ENCODE measurements at places on chromosomes 4 and X.

DNA sequence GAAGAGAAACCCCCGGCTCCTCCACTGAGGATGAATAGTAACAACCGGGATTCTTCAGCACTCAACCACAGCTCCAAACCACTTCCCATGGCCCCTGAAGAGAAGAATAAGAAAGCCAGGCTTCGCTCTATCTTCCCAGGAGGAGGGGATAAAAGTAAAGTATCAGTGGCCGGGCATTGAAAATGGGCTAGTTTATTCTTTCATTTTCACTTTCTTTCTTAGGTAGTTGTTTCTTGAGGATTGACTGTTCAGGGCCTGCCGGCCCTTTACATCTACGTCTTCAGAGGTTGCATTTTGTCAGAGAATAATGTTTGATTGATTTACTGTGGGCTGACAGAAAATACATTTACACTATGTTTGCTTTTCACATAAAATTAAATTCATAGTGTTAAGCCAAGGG lies 27.1 kb downstream of the PAK3 start:
- no peak for DNase-seq

GRCh38 chrX:120672389-120672788 lies 42.5 kb upstream of the C1GALT1C1 start:
- DNase-seq, result no peak

- no peak for DNase-seq
Measured at GRCh38 chrX:92209936-92210335, 430.8 kb downstream of the PCDH11X start.

- DNase-seq, result no peak
Measured at GRCh38 chr4:78099058-78099457, 41.9 kb downstream of the FRAS1 start.

DNA sequence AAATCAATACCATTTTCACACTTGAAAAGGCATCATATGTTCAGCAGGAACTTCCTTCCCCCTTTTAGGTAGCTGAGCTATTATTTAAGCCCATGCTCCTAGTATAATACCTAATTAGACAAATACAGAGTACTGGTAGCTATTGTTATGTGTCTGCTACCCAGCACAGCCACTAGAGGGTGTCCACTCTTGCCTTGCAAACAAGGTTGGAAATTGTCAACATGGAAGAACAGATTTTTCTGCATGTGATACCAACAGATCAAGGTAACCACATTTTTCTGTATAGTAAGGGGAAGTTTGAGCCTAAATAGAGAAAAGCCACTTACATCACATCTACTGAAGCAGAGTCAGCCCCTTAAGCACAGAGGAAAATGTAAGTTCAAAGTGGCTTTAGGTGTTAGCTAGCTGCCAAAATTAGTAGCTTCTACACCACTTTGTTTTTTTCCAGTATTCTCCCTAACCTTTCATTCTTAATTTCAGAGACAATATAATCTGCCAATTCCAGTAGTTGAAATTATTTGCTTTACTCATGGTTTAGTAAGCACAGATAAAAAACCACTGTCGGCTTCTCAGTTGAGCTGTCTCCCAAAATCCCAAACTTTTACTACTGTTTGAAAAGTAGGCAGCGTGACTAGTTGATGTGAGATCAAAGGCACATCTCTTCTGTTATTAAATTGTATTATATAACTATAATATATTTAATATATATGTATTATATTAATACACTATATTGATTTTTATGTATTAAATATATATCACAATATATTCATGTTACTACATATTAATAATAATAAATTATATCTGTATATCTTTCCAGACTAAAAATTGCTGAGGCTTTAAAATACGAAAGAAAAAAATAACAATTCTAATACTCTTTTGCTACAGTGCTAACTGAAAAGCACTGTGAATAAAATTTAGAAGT lies 38.2 kb downstream of the EDNRA start:
- peak; percentile 1 for DNase-seq

DNA sequence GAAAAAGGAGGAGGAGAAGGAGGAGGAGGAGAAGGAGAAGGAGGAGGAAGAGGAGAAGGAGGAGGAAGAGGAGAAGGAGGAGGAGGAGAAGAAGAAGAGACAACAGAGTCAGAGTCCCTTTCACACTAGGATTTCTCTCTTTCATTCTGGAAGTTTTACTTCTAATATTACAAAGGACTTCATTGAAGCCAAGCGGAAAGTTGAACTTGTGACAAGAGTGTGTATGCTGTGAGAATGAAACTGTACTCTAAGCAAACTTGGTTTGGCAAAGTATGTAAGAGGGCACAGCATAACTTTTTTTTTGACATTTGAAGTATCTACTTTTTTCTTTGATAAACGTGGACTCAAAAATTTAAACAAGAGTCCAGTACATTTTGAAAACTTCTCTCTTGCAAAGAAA lies 48.0 kb downstream of the CXCL8 start:
- DNase-seq, result no peak

DNA sequence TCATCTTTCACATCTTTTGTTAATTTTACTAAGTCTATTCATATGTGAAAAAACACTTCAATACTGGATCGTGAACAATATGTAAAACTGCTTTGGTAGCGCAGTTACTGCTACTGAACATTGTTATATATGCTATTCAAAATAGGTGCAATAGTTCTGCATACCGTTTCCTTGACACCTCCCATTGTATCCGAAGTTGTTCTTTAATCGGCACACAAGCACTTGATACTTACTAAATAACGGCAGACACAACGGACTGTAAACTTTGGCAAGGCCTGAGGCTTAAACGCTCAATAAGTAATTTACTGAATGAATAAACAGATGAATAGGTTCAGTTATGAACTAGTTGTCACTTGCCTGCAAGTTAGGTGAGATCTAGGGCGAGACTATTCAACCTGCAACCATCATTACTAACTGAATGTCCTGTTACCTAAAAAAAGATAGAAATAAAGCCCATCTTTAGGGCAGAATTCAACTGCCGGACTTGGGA lies 620 bp downstream of the ANAPC10 start:
- DNase-seq, result no peak

DNA sequence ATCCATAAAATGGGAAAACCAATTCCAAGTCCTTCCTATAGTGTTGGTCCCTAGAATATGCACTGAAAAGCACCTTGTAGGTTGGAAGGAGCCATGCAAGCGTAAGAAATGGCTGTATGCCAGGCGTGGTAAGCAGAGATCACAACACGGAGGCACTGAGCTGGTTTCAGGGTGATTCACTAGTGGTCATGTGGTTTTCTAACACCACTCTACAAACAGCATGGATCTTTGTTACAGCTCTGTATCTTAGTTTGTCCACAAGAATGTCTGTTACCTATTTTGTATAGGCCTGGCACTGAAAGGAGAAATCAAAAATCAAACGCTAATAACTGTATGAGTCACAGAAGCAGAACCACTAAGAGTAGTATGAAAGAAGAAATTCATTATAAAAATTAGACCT lies 71.9 kb downstream of the MAGEB17 start:
- DNase-seq, result no peak

GRCh38 chr4:152023674-152024073 lies 262.9 kb upstream of the GATB start:
- no peak for DNase-seq

DNA sequence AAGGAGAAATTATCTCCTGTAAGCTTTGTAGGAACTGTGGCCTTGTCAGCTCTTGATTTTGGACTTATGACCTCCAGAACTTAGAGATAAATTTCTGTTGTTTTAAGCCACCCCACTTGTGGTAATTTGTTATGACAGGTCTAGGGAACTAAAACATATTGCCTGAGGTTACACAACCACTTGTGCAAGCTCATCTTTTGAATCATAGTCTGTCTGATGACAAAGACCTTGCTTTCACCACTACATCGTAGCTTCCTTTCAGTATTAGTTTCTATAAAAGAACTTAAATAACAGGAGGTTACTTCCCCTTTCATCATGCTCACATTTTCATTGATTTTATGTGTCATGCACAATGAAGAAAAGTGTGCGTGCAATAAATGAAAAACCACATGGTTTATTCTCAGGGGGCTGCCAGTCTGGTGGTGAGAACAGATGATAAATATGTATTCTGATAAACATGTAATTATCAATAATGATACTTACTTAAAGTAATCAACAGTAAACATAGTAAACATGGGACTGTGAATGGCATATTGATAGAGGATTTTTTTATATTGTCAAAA lies 690.0 kb upstream of the HS3ST1 start:
- DNase-seq, result no peak

DNA sequence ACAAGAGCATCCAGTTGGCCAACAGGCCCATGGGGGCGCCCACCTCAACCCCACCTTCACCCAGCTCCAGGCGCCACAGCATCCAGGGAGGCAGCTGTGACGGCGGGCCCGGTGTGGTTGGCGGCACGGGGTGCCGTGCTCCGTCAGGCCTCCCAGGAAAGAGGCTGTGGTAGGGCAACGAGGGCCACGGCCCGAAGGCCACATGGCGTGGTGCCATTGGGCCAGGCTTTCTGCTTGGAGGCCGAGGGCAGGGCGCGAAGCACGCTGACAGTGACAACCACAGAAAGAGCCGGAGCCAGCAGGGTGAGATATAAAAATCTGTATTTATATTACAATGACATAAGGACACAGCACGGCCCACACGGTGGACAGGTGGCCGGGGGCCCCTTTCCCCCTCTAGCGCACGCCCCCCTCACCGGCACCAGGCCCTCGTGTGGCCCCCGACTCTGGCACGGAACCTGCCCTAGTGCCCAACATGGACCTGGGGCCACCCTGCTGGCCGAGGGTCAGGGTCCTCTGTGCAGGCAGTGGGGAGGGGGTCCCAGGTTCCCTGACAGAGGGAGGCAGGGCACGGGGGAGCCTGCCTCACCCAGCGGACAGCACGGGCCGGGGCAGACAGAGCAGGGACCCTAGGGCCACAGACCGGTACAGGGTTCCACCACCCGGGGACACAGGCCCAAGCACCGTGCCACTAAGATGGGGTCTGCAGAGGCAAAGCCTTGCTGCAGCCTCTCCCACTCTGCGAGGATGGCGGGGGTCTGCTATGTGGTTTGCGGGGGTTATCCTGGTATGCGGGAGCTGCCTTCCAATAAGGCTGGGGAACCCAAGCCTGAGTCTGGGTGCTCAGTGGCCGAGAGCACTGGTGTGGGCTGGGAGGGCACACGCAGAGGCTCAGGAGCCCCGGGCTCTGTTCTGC lies 5.5 kb upstream of the HAUS3 start:
- DNase-seq, result no peak

GRCh38 chr4:41750121-41750625 lies 1.6 kb upstream of the PHOX2B start:
- no peak for DNase-seq

- DNase-seq, result no peak
Measured at GRCh38 chrX:130893356-130894085, 9.5 kb downstream of the ENOX2 start.

DNA sequence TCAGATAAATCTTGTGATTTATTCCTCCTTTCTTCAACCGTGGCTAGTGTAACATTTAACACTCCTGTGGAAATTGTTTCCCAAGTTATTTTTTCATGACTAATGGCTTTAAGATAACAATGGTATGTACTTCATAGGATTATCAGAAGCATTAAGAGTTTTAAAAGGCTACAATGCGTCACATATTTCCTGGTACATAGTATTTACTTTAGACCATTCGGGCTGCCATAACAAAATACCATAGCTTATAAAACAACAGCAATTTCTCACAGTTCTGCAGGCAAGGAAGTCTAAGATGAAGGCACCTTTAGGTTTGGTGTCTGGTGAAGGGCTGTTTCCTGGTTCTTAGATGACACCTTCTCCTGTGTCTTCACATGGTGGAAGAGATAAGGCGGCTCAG lies 158.6 kb downstream of the PAPSS1 start:
- DNase-seq, result no peak

DNA sequence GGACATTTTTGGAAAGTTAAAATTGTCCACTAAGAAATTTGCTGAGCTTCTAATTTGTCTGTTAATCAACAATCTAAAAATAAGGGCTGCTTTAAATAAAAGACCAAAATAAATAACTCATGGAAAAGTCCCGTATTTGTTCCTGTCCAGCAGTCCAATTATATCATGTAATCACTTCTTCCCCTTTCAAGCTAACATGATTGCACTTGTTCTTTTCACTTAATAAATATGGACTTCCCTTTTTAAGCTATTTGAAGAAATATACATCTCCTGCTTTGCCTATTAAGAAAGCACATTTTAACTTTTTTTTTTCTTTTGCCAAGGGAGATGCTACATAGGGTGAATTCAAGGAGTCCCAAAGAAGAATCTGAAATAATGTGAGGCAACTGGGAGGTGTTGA lies 55.6 kb upstream of the FRAS1 start:
- no peak for DNase-seq

DNA sequence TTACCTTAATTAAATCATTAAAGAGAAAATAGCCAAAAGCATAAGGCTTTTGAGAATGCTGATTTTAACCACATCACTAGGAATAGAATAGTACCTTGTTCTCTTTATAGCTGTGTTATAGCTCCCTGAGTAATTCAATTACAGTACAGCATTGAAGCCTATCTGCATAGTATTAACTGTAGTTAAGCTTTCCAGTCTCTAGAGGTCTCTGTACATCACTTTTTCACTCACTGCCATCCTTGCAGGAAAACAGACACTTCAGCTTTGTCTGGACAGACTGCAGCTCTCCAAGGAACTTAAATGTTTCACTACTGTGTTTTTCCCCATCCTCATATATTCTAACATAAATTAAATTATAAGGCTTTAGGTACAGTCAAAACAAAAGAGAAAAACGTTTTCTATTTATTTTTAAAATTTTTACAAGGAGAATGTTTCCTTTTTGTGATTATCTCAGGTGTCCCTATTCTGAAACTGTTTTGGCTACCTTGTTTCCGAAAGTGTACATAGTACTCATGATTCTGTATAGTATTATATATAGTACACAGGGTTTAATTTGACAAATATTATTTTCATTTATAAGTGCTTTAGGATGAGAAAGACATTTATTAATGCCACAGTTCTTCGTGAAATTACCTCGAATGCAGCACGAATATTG lies 407.9 kb downstream of the PCDH18 start:
- DNase-seq, result no peak

DNA sequence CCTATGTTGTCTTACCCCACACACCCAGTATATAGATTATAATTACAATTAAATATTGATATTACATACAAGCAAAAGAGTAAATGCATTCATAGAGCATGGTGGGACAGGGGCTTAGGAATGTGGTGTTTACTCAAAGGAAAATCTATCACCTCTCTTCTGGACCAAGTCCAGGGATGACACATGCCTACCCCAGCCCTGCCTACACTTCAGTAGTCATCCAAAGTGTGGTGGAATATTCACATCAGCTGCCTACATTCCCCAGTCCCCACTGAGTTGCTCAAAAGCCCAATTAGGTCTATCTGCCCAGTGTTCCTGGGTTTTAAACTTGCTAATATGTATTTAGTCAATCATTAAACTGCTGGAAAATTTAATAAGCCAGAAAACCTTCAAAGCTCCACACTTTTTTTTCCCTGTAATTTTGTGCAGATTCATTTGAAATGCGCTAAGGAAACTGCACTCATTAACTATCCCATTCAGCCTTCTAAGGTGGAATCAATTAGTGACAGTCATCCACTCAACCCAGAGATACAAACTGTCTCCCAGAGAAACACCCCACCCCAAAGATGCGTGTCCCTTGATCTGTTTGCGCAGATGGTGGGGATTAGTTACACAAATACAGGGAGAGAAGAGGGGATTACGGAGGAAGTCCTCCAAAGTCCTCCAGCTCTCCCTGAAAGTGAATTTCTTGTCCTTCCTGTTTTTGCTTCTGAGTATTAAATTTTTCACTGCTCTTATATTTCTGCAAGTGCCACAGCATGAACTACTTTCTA lies 91.7 kb upstream of the KDR start:
- no peak for DNase-seq

GRCh38 chr4:148795156-148795864 lies 353.1 kb upstream of the NR3C2 start:
- no peak for DNase-seq

Data from activated CD8-positive, alpha-beta memory T cell treated with anti-CD3 and anti-CD28 coated beads for 1 hour (primary cell).